Frontal cortex (tissue), 4 donors: ENCODE measurements at places on chromosomes 1 and 21.
A peak's percentile ranks its signal among the peaks of the same experiment; 100 is the strongest.

DNA sequence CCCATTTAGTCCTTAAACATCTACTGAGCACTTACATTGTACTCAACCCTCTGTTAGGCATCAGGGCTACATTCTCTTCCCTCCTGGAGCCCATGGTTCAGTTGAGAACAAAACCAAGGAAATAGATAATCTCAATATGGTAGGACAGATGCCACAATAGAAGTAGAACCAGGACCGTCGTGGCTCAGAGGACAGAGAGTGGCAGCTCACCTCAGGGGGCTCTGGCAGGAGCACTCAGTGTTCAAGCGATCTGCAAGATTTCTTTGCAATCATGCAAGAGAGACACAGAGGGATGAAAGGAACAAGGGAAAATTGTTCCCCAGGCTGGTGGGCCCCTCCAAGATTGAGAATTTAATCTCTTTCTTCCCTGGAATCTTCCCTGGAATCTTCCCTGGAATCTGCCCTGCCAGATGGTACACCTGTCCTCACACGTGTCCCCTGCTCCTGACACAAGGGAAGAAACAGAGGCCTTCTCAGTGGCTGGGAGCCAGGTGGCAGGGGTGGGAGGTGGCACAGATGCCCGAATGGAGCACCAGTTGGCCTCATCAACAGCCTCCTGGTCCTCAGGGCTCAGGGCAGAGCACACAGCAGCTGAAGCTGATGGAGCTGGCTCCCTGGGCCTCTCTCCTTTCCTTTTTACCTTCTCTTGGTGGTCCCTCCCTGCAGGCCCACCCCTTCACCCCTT is 135.4 kb downstream of the PLXNA2 start:
- no peak for DNase-seq

- DNase-seq: no peak
Observed at GRCh38 chr1:43199093-43199726, 27.1 kb downstream of the CFAP57 start.

- DNase-seq: no peak
Observed at GRCh38 chr1:88118176-88118845, 565.8 kb upstream of the PKN2 start.

DNA sequence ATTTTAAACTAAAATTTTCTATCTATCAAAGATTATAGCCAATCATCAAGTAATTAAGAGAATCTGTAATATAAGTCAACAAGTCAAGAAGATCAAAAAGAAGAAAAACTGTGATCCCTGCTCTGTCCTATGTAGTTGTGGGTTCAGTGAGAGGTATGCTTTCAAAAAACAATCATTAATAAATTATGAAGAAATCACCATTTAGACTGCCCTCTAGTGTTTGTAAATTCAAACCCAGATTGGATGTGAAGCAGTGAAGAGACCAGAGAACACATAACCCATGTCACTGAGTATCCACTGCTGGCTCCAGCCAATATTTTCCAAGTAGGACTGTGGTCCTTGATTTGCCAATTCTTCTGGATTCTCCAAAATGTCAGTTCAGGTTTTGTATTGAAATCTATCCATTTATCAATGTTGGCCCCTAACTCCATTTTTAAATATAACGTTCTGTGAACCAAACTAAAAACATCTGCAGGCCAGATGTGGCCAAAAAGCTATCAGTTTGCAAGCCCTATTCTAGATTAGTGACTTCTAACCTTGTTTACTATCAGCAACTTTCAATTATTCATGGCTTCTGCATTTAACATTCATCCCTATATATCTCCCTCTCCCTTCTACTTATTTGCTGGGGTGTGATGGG is 467.5 kb upstream of the CXADR start:
- peak; percentile 11 for DNase-seq
